ENCODE measurements at places on chromosomes 16 and 17.

- DNase-seq = no peak
Measured at GRCh38 chr17:73013301-73013700, 79.2 kb downstream of the SLC39A11 start.

DNA sequence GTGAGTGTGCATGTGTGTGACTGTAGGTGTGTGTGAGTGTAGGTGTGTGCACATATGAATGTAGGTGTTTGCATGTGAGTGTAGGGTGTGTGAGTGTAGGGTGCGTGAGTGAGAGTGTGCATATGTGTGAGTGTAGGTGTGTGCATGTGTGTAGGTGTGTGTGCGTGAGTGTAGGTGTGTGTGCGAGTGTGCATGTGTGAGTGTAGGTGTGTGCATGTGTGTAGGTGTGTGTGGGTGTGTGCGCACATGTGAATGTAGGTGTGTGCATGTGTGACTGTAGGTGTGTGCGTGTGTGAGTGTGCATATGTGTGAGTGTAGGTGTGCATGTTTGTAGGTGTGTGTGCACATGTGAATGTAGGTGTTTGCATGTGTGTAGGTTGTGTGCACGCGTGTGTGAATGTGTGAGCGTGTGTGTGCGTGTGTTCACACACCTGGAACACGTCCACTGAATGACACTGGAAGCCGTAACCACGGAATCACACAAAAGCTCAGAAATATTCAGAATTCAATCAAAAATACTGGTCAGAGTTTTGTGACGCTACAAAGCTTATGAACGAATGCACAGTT lies 30.6 kb downstream of the MRM3 start:
- no peak for DNase-seq

DNA sequence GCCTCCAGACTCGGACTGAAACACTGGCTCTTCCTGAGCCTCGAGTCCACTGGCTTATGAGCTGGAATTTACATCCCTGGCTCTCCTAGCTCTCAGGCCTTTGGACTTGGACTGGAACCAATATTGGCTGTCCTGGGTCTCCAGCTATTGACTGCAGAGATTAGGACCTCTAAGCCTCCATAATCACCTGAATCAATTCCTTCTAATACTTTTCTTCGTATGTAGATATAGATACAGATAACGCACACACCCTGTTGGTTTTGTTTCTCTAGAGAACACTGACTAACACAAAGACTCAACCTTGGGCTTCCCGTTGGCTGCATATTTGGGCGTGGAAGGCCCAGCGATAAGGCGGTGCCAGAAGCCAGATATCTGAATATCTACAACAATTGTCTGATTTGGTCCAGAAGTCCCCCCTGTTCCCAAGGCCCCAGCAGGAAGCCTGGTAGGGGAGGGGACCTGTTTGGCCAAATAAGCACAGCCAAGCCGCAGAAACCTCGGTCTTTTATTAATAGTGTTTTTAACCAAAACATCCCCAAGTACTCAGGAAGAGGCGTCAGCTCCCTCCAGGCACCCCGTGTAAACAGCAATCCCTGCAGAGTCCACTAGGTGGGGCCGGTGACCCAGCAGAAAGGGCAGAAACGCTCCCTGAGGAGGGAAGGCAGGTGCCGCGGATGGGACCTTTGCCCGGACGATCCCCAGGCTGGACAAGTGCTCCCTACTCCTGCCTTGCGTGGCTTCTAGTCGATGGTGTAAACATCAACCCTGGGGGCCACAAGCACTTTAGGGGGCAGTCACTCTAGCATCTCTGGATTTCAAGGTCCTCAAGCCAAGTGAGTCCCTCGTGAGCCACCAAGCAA lies 57.0 kb downstream of the ABR start:
- DNase-seq = peak; percentile 69

DNA sequence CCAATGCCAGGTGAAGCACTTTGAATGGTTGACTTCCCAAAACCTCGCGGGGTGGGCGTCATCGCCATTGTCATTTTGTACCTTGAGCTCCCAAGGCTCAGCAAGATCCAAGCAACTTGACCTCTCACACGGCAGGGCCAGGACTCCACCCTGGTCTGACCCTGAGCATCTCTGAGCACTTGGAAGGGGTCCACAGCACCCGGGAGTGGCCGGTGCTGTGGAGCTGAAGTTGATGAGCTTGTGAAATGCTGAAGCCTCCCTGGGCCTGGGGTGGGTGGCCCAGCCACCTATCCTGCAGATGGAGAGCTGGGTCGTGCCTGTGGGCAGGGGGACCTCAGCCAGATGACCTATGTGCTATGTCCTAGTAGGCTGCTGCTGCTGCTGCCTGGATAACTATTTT lies 283.3 kb upstream of the FOXF1 start:
- DNase-seq = no peak

DNA sequence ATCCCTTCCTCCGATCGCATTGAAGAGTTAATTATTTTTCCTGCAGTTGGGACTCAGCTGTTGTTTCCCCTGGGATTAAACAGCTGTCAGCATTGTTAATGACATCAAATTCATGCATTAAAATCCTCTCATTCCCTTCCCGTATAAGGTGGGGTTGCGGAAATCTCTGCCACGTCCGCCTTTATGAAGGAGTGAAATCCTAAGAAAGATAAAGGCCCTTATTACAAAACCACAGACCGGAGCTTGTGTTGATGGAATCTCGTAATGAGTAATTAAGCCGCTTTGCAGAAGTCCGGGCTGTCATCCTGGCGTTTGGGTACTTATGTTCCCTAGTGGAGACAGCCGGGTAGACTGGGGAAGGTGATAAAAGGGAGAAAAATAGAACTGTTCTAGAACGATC lies 627.6 kb downstream of the MAF start:
- no peak for DNase-seq

DNA sequence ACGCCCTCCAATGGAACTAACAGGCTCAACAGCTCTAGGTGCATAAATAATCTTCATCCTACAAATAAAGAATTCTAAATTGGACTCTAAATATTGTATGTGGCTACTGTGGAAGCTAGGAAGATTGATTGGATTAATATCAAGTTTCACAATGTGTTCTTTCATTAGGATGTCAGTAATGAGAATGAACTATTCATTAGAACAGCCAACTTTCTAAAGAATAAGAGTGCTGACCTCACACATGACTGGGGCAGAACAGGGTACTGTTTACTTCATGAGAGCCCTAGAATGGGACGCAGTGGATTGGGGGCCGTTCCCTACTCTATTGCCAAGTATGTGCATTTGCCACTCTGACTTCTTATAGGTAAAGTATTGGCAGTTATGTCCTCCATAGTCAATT lies 528.2 kb upstream of the RBFOX1 start:
- DNase-seq = no peak

DNA sequence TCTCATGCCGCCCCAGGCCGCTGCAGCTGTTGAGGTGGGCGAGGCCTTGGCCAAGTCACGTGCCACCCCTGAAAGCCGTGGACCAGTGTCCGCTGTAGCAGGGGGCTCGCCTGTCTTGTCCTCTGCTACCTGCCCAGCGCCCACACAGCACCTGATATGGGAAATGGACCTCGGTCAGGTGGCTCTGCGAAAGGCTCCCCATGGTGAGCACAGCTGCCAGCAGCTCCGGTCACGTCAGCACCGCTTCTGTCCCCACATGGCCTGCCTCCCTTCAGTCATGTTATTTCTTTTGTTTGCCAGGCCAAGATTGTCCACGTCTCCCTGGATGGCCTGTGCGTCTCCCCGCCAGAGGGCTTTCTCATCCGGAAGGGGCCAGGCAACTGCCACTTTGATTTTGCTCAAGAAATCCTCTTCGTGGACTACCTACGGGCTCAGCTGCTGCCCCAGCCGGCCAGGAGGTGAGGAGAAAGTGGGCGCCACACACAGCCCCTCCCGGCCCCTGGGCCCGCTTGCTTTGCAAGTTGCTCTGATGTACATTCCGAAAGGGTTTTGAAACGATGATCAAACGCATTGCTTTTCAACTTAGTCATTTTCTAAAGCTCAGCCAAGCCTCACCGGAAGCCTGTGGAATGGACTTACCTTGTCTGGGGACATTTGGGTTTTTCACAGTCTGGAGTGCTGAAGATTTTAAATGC lies 219.8 kb downstream of the KATNIP start:
- DNase-seq = no peak

- no peak for DNase-seq
Measured at GRCh38 chr16:77298418-77299360, 99.5 kb downstream of the SYCE1L start.

GRCh38 chr17:65941356-65941899 lies 250.5 kb downstream of the CEP112 start:
- DNase-seq = no peak

- no peak for DNase-seq
Measured at GRCh38 chr17:59512844-59513385, 52.5 kb upstream of the DHX40 start.

GRCh38 chr17:2157675-2158395 lies 102.9 kb downstream of the HIC1 start:
- no peak for DNase-seq

DNA sequence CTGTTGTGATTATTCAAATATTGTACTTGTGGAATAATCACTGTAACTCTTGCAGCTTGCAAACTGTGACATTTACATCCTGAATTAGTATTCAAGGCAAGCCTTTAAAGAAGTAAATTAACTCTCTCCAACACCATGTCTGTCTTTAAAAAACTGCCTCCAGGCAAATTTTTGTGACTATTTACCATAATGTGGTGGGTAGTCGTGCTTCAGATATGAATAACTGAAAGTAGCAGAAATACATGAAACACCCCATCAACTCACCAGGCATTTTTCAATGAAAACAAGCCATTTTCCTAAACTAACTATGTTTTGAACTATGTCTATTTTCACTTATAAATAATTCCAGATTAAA lies 217.4 kb upstream of the PSMD7 start:
- DNase-seq = no peak

DNA sequence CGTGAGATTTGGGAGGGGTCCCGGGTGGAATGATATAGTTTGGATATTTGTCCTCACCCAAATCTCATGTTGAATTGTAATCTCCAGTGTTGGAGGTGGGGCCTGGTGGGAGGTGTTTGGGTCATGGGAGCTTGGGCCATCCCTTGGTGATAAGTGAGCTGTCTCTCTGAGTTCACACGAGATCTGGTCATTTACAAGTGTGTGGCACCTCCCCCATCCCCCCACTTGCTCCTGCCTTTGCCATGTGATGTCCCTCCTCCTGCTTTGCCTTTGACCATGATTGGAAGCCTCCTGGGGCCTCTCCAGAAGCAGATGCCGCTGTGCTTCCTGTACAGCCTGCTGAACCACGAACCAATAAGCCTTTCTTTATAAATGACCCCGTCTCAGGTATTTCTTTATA lies 21.3 kb upstream of the BAIAP2 start:
- DNase-seq = no peak

GRCh38 chr16:85255777-85256176 lies 143.5 kb upstream of the CIBAR2 start:
- DNase-seq = no peak

DNA sequence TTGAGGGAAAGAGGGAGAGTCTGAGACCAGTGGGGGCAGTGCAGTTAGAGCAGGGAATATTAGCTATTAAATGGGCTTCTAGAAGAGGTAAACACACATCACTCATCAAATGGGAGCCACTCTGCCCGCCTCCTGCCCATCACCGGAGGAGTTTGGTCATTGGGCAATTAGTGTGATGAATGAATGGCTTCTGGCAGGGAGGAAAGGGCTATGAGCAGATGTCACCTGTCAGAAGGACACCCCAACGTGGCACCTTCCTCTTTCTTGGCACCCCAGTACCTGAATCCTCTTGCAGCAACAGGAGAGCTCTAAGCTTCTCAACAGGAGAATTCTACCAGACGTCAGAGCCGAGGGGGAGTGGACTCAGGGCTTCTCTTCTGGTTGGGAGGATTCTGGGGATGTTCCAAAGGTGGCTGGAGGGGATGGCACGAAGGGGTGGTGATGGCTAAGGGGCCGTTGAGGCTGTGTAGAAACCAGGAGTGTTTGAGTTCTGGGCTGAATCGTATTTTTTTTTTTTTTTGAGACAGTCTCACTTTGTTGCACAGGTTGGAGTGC lies 11.0 kb downstream of the C1QTNF1 start:
- DNase-seq = no peak

GRCh38 chr16:86625029-86625428 lies 46.7 kb downstream of the FOXL1 start:
- DNase-seq = no peak

DNA sequence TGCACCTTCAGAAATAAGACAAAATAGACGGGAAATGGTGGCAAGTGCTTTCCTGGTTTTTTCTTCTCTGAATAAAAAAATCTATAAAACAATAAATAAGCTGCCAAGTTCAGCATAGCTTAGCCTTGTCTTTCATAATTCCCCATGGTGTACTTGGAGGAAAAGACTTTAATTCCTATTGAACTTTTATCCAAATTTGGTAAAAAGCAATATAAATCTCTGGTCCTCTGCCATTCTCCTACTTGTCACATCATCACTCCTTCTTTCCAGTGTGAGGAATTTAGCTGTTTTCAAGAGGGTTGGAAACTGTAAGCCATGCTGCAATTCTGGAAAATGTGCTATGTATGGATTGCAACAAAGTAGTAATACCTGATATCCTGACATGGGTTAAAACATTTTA lies 551.8 kb upstream of the KIF2B start:
- DNase-seq = no peak

DNA sequence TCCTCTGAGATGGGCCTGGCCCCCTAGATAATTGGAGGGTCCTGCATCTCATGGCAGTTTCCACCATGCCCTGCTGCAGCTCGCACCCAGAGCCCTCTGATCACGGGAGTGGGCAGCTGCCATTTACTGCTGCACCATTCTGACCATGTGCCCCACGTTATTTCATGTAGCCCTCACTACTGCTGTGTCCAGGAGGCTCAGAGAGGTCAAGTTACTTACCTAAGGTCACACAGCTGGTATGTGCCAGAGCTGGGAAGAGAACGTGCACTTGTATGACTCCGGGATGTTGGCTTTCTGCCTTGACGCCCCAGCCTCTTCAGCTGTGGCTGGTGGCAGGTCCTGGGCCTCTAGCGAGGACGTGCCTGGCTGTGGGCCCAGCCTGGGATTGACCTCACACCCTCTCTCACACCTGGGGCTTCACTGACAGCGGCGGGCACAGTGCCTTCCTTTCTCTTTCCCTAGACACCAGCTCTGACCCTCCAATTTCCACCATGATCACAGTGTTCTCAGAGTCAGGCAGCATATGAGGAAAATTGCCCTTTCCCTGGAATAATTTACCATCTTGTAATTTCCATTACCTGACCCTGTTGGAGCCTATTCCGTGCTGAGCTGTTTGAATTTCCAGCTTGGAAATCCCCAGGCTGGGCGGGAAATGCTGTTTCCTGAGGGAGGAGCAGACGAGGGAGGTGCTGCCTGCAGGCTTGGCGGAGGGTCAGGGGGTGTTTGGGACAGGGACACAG lies 18.5 kb upstream of the DOC2B start:
- no peak for DNase-seq

GRCh38 chr16:10896723-10897122 lies 19.7 kb downstream of the CIITA start:
- no peak for DNase-seq

- DNase-seq = no peak
Measured at GRCh38 chr16:9033125-9033830, 58.2 kb upstream of the HAPSTR1 start.

GRCh38 chr17:77204536-77204935 lies 63.8 kb downstream of the SEC14L1 start:
- DNase-seq = no peak
